ENCODE measurements at places on chromosomes 11 and 22.

- DNase-seq, result peak; percentile 89
These were observed 24.4 kb downstream of the RTN4R start for GRCh38 chr22:20243537-20244249.

- no peak for DNase-seq
These were observed 24.1 kb downstream of the KIAA1671 start for GRCh38 chr22:24976442-24977218.

- no peak for DNase-seq
These were observed 135.2 kb downstream of the TTC28 start for GRCh38 chr22:28544431-28544868.

DNA sequence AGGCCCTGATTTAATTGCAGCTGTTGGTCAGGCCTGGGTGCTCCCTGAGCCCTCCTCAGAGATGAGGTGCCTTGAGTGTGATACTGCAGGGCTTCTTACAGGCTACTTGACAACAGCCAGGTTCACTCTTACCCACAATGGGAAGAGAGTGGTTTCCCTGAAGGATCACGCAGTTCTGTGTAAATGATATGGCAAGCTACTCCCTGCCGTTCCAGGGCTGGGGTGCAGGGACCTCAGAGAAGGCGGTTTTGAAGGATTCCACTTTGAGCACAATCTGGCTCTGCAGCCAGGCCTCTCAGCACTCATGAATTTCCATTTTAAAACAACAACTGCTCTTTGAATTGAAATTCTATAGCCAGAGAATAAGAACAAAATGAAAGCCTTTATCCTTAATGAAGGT is 92.9 kb downstream of the SLC17A6 start:
- DNase-seq, result no peak

GRCh38 chr11:87352759-87353707 is 315.3 kb downstream of the TMEM135 start:
- peak; percentile 91 for DNase-seq

DNA sequence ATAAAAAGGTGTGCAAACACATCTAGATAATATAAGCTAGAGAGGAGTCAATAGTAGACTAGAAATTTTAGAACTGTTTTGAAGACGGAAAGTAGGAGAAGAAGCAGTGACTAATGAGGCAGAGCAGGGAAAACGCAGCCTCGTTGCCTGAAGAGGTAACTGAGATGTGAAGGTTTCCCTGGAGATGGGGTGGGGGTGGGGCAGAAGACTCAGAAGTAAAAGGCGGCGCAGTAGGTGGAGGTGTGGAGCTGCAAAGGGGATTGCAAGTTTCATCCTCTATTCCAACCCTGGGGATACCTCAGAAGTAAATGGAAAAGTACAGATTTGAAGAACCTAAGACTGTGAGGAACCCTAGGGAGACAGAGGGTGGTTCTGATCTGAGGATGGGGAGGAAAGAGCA is 109.5 kb downstream of the TMPRSS5 start:
- DNase-seq, result no peak

DNA sequence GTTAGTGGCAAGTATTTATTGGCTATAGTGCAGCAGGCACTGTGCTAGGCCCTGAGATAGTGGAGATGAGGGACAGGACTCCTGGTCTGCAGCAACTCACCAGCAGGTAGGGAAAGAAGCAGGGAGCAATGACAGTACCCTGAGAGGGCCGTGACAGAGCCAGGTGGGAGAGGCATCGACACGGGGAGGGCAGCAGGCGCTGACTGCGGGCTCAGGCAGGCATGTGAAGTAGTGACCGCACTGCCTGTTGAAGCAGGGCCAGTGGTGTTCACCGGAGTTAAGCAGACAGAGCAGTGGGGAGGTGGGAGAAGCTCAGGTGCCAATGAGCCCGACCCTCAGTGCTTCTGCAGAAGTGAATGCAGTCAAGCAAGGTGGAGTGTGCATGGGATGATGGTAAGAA is 43.7 kb upstream of the ADA2 start:
- DNase-seq, result no peak

DNA sequence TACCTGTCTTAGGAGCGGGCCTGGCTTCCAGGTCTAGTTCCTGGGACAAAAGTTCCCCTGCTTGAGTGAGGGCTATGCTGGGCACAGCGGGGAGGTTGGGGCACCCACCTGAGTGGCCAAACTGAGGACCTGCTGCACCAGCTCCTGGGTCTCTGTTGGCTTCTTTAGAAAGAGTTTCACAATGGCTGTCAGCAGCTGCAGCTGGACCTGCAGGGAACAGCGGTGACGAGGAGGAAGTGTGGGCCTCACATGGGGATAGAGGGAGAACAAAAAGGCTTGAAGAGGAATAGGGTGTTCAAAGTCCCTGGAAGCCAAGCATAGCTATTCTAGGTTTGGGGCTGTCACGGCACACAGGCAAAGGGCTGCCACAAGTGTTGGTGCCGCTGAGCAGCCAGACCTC is 26.7 kb upstream of the RASL10A start:
- no peak for DNase-seq

DNA sequence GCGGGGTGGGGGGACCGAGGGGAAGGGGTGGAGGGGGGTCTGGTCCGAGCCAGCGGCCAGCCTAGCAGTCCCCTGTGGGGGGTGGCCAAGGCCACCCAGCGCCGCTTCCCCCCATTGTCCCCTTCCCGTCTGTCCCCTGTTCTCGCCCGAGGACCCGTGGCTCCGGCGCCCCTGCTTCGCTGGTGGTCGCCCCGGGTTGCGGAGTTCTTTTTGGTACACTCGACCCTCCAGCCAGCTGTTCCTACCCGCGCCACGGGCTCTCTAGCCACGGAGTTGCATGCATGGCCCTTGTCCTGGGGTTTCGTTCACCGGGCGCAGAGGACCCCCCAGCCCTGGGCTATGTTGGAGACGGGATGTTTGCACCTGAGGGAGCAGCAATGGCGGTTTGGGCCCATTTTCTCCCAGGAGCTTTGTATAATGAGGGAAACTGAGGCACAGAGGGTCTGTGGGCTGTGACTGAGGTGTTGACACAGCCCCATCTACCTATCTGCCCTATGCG is 489 bp downstream of the RNF214 start:
- peak; percentile 17 for DNase-seq

DNA sequence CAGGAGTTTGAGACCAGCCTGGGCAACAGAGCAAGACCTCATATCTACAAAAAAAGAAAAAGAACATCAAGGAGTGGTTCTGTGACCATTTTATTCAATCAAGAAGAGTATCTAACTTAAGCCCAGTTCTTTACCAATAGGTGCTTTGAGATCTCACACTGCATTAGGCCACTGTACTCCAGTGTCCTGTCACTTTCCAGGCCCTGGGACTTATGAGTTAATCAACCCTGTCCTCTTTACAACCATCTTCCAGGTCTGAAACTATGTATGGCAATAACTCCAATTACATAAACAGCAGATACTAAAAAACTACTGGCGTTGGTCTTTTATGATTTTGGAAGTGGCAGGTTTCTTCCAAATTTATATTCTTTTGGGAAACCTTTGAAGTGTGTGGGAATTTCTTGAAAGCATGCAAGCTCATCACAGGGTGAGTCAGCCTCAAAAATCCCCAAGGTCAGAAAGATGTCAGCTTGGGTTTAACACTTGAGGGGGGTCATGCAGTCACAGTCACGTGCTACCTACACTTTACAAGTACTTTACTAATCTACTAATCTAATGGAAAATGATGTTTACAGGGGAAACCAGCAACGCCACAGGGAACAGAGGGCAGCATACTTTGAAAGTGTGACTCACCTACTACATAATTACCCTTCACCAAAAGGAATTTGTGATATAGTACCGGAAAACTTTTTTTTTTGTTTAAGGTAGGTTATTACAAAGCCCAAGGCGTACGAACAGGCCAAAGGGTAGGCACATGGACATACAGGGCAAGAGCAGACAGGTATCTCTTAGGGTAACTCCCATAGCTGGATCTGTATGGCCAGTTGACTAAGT is 15.6 kb downstream of the PISD start:
- peak; percentile 81 for DNase-seq

DNA sequence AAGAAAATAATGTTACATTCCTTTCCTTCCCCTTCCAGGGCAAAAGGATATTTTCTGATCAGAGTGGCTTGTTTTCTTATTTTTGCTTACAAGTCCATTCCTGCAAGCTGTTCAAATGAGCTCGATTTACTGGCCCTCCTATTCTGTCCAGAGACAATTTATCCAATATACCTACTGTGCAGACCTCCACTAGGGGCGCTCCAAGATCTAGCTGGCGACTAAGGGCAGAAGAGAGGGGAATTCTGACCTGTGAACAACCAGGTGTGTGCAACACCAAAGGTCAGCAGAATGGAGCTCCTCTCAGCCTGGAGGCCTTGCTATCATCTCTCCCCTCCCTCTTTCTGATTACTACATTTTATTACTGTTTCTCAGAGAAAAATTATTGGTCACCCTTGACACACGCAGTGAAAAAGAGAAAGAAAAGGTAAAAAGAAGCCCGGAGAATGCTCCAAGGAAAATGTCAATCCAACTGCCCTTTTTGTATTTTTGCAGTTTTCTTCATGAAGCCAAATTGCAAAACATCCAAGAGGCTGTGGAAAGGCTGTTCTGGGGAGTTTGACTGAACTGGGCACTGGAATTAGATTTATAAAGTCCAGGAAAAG is 3.2 kb downstream of the SEZ6L start:
- DNase-seq, result peak; percentile 85

- peak; percentile 48 for DNase-seq
These were observed 44.9 kb upstream of the VSTM5 start for GRCh38 chr11:93895106-93895862.

- no peak for DNase-seq
These were observed 626 bp downstream of the TRIM22 start for GRCh38 chr11:5690216-5690615.

DNA sequence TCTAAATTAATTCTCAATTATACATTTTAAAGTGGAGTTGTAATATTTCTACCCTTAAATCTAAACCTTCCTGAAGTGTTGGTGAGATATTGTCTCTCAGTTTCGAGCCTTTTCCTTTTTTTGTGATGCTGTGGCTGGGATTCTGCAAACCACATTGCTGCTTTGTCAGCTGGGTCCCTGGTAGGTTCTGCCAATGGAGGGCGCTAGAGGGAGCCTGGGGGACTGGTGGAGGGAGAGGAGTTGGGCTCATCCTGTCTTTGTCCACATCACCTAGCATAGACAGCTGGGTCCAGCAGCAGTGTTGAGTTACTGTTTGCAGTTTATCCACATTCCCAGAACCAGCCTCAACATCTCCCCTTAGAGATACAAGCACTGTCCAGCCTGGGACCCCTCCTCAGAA is 41.0 kb downstream of the TRAF6 start:
- DNase-seq, result peak; percentile 42

- DNase-seq, result no peak
These were observed 128 bp downstream of the TAF10 start for GRCh38 chr11:6611963-6612212.

GRCh38 chr11:57881647-57882046 is 120.0 kb downstream of the CTNND1 start:
- DNase-seq, result no peak

GRCh38 chr11:134478176-134478575 is 66.1 kb upstream of the B3GAT1 start:
- no peak for DNase-seq

GRCh38 chr11:116481126-116481675 is 291.6 kb downstream of the BUD13 start:
- peak; percentile 52 for DNase-seq

DNA sequence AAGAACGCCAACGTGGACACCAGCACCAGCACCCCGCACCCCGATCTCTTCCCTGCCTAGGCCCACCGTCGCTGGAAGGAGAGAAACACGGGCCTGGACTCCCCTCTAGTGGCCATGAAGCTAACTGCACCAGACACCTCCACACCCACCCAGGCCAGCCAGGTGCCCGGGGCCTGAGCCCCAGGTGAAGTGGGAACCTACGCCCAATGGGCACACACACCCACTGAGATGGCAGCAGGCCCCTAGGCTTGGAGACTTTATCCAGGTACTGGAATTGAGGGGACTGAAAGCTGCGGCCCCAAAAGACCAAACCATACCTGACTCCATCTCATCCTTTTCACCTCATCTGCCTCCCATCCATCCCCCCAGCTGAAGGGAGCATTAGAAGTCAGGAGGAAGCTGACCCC is 81.0 kb downstream of the BUD13 start:
- DNase-seq, result peak; percentile 69

DNA sequence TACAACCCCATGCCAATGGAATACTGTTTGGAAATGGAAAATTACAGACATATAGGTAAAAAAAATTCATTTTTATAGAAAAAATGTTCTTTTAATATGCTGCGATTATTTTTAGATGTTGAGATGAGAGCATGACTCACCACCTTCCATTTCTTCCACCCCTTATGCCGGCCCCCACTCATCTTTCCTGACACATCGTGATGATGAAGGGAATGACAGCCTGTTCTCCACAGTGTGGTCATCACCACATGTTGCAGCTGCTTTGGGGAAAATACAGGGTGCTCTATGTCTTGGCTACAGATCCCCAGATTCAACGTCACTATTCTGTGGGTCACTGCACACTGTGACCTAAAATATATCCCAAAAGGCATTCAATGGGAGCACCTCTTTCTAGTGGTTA is 916.2 kb downstream of the METTL15 start:
- DNase-seq, result no peak

DNA sequence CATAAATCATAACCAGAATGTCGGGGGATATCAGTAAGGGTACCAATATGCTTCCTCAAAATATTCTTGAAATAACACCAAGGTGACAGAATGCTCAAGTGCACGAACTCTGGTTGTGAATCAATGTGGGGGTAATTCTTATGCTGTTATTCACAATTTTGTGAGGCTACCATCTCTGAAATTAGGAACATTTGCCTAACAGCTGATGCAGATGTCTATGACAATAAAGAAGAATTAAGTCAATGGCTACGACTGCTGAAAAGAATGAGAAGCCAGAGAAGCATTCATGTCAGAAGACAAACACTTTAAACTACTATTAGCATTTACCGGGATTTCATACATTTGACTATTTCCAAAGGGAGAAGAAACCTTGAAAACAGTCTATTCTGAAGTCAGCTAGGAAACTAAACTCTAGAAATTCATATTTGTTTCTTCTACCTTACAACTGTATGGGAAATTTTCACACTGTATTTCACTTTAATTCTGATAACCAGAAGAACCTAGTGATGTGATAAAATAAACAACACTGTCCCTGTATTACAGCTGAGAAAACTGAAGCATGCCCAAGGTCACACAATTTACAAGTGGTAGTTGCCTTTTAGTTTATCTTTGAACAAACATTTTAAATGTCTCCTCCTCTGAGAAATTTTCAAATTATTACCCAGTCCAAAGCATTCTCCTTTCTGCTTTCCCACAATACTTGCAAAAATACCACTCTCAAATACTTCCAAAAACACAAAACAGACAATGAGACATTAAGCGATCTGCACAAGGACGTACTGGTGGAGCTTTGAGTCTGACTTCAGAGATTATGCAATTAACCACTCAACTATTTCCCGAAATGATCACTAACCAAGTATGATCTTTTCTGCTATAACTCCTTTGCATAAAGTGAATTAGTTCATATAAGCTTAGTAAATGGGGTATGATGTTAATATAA is 18.0 kb upstream of the ARHGAP32 start:
- DNase-seq, result no peak

DNA sequence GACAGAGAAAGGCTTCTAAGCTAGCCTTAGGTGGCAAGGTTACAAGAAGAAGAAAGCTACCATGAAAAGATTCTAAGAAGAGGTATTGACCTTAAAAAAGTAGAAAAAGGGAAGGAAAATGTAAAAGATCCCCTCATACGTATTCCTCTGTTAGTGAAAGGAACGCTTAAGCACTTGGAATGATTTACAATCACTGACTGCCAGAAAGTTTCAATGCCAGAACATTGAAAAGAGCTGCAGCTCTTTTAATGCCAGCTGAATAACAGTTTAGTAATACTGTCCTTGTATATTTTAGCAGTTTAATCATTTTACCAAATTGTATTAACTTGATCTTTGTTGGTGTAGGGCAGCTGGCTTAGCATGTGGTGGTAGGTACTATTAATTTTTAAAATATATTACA is 650.7 kb downstream of the FAM181B start:
- DNase-seq, result no peak
